ENCODE measurements at places on chromosomes 16 and 17.

GRCh38 chr17:4232168-4232813 is 31.5 kb downstream of the ANKFY1 start:
- peak; percentile 38 for DNase-seq

GRCh38 chr17:79291391-79291790 is 216.8 kb downstream of the ENGASE start:
- DNase-seq = no peak

GRCh38 chr17:50203086-50203485 is 1.7 kb upstream of the COL1A1 start:
- peak; percentile 83 for DNase-seq

DNA sequence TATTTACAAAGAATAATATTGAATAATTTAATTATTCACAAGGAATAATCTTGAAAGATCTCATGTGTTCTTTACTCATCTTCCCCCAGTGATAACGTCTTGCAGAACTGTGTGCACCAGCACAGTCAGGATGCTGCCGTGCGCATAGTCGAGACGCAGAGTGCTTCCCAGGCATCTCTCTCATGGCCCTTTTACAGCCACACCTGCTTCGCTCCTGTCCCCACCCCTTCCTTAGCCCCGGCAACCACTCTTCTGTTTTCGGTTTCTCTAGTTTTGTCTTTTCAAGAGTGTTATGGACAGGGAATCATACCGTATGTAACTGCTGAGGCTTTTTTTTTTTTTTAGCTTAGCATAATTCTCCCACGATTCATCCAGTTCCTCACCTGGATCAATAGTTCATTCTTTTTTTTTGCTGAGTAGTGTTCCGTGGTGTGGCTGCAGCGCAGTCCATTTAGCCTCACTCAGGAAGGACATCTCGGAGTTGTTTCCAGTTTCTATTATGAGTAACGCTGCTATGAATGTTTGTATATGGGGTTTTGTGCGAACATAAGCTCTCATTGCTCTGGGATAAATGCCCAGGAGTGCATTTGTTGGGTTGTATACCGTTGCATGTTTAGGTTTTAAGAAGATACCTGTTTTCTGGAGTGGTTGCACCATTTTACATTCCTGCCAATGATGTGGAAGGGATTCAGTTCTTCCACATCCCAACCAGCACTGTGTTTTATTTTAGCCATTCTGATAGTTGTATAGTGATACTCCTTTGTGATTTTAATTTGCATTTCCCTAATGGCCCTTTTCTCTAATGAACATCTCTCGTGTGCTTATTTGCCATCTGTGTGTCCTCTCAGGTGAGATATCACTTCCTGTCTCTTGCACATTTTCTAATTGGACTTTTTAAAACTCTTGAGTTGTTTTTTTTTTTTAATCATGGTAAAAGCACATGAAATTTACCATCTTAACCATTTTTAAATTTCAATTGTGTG is 47.6 kb downstream of the SEC14L1 start:
- DNase-seq = no peak

Data from GM04504 (cell line).